Stimulated activated CD4-positive, alpha-beta T cell treated with anti-CD3 and anti-CD28 coated beads, Interleukin-15, amount 100 ng/mL, for 1 hour (primary cell): ENCODE measurements at places on chromosomes 16 and 17.

DNA sequence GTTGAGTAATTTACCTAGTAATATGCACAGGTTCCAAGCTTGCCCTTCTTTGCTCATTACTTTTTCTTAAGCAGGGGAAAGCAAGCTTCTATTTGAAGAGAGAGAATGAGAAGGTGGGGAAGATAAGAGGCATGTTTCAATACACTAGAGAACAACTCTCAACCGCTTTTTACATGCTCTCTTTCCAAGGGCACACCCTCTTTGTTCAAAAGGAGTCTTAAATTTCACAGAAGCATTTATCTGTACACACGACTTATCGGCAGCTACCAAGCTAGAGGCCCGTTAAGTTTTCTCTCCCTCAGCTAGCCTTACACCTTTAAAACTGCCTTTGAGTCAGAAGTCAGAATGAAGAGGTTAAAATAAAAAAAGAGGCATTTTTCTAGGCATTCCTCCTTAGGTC lies 79.6 kb downstream of the STH start:
- no peak for DNase-seq

DNA sequence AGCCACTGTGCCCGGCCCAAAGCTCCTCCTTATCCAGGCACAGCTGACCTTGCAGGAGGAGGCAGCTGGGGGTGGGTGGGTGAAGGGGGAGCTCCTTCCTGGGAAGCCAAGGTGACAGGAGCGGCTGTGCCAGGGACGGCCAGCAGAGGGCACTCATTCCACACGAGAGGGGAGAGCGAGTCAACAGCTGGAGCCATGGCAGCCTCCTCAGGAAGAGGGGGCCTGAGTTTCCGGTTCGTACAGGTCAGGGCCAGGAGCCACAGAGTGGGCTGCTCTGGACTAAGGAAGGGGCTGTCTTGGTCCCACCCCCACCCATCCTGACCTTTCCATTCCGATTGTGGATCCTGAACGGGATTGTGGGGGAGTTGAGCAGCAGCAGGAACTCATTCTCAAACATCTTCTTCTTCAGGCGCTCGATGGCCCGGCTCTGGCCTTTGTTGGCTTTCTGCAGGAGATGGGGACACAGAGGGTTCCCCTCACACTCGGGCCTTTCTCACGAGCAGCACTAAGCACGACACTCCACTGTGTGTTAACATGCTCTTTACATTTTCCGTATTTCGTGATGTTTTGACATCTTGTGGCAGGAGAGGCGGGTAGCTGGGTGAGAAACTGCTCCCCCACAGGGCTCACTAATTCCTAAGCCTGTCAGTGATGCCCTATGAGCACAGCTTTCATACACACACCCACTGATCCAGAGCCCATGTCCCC lies 61.6 kb downstream of the TIMM22 start:
- DNase-seq: no peak

DNA sequence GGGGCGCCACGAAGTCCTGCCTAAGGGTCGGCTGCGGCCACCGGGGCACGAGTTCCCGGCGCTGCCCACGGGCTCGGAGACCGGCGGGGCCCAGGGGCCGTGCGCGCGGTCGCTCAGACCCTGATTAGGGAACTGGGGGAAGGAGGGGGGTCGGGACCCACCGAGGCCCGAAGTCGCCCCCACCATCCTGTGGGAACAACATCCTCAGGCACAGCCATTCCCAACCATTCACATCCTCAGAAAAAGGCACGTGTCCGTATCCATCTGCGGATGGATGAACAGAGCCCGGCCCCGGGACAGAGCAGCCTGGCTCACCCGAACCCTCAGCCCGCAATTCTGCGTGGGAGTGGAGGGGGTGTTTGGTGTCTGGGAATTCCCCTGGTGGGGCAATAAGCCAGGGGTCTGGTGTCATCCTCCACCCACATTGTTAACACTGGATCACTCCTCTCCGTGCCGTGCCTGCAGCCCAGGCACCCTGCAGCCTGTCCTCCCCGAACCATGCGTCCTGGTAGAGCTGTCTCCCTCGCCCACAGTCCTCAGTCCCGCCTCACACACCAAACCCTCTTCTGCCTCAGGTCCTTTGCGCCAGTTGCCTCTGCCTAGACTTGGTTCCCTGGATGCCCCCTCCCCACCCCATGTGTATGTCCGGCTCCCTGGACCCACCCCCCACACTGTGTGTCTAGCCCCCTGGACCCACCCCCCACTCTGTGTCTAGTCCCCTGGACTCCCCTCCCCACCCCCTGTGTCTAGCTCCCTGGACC lies 789 bp upstream of the CCDC57 start:
- peak; percentile 60 for DNase-seq

- no peak for DNase-seq
Observed at GRCh38 chr17:4633643-4634042, 7.8 kb downstream of the ALOX15 start.

DNA sequence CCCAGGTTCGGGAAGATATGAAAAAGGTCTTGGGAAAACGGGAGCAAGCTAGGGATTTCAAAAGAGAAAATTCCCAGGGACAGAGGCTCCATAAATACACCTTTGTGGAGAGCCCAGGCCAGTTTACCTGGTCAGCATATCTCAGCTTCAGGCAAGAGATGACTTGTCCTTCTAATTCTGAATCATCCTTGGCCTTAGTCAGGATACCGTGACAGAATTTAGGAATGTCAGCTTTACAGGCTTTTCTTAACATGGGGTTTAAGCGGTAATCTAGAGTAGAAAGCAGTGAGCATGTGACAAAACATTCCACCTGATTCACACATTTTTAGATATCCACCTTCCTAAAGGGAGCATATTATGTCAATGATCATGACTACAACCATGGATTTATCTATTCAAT lies 41.1 kb upstream of the CLEC18B start:
- no peak for DNase-seq

DNA sequence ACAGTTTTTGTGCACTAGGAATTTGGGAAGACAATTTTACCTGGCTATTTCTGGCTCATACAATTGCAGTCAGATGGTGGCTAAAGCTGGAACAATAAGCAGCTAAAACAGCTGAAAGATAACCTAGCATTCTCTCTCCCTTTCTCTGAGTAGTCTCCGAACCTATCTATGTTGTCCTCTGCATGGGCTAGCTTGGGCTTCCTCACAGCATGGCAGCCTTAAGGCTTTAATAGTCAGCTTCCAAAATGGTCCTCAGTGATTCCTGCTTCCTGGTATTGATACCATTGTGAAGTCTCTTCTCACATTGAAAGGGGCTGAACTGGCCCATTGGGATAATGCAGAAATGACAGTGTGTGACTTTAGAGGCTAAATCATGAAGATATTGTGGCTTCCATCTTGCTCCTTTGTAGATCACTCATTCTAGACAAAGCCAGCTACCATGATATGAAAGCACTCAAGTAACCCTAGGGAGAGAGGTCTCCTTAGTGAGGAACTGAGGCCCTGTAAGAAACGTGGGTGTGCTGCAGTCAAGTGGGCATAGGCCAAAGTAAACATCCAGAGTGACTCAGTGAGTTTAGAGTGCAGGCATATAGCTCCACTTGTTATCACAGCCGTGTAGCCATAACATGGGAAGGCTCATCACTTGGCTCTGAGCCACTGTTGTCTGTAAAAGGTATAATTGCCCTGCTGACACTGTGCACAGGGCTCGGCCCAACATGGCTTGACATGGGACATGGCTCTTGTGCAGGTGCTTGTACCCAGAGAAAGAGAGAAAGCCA lies 5.5 kb upstream of the VKORC1 start:
- no peak for DNase-seq

DNA sequence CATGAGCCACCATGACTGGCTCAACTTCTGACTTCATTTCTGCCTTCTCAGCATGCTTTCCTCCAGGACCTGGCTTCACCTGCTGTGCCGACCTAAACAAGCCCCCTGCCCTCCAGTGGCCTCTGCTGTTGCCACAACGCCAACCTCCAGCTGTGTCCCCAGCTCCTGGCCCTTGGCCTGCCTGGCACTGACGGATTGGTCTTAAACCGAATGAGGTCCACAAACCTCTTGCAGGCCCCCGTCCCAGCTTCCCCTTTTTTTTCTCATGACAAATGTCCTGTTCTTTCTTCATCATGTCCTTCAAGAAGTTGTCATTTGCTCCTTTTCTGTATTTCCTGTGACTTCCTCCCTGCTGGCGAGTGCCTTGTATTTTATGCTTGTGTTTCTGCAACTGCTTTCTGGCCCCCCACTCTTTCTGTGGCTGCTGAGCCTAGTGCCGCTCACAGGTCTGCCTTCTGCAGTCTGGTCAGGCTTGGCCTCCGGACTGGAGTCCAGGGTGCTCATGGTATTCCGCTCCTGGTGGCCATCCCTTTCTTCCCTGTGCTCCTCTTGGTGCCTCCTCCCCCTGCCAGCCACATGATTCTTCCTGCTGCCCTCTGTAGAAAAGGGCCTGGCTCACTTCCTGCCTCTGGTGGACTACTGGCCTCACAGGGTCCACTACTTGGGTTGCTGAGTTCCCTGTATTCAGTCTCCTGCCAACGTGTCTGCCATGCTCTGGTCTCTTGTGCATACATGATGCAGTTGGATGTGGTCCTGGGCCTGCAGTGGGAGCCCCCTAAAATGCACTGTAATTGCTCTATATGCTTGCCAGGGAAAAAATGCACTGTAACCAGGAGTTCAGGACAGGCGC lies 2.9 kb downstream of the ATP6V0C start:
- DNase-seq: no peak

- no peak for DNase-seq
Observed at GRCh38 chr16:53689636-53690035, 14.0 kb downstream of the RPGRIP1L start.
